Stimulated activated naive CD4-positive, alpha-beta T cell treated with Interleukin-2 at 50 U/mL for 16 hours (primary cell): ENCODE measurements at places on chromosomes 12 and 14.

- no peak for DNase-seq
Observed at GRCh38 chr12:26101350-26101734, 23.5 kb downstream of the BHLHE41 start.

- DNase-seq, result no peak
Observed at GRCh38 chr14:43898687-43899086, 608.4 kb downstream of the FSCB start.

DNA sequence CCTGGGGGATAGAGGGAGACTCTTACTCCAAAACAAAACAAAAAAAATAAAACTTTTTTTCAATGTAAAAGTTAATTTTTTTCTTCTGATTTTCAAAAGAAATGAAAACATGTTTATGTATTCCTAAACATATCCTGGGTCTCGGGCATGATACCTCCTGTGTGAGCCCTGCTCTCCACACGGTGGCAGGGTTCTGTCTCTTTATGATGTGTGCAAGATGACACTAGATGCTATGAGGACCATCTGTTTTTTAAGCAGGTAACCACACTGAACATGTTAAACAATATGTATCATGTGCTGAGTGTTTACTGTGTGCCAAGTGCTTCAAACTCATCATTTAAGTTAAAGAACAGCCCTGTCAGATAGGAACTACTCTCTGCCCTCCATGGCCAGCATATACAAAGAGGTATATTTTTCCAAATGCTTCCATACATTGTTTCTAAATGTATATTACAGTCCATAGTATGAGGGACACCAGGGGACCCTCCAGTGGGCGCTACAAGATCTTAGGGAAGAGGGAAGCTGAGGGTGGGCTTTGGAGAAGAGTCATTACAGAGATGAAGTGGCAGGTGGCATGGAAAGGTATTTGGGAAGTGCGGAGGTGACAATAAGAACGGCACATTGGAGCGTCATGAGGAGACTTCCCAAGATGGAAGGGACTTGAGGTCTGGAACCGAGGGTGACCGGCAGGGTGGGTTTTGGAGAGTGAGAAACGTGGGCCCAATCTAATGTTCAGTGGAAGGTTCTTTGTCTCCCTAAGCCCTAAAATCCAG, 28.5 kb downstream of the FOS start:
- DNase-seq, result peak; percentile 1

DNA sequence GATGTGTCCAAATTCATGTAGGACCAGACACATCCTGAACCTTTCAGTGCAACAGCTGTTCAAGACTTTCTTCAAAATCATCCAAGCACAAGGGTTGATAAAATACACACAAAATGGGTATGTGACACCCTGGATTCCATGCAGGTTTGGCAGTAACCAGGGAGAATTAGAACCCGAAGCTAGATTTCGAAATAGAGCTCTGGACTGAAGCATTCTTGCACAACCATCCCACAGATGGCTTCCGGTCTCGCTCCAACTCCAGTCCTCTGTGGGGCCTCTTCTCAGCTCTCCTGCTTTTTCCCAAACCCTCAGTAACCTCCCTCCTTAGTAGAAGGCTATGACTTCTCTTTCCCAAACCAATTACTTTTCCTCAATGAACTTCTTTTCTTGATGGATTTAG, 171.3 kb downstream of the TTC7B start:
- DNase-seq, result no peak

DNA sequence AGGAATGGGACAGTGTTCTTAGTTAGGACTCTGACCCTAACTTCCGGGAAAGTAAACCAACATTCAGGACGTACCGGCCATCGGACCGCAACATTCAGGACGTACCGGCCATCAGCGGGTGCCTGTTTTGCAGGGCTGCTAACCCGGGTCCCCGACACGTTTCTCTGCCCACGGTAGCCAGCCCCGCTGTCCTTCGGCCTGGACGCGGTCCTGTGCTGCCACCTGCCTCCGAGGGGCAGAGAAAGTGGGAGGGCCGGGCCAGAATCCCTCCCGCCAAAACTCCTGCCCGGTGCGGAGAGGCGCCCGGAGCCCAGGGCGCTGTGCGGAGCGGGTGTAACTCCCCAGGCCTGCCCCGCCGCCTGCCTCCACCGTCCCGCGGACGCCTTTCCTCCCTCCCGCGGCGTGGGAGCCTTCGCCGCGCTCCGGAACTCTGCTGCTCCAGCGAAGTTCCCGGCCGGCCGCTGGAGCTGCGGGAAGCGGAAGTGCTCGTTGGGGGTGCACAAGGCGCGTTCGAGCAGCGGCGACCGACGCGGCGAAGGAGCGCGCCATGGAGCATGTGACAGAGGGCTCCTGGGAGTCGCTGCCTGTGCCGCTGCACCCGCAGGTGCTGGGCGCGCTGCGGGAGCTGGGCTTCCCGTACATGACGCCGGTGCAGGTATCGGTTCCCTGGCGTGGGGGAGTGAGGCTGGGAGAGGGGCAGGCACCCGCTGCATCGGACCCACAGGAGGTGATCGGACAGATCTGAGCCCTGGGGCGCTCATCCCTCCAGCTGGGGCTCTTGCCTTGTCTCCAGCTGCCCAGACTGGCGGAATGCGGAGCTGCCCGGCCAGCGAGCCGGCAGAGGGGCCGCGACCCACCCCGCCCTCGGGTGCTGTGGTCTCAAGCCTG, at the start of gene DDX55:
TSS of gene DDX55 (plus strand) at position 498 of the 888 bp plus-strand sequence. CDS start at position 548, 50 bp downstream.
- peak; percentile 79 for DNase-seq

GRCh38 chr12:79673354-79673753, 17.4 kb downstream of the PAWR start:
- no peak for DNase-seq

- no peak for DNase-seq
Observed at GRCh38 chr14:25239170-25239569, 189.2 kb upstream of the STXBP6 start.

GRCh38 chr12:16603260-16603915, 2.6 kb downstream of the LMO3 start:
- no peak for DNase-seq

GRCh38 chr12:107514887-107515445, 170.6 kb upstream of the PWP1 start:
- DNase-seq, result no peak

GRCh38 chr12:79482323-79482722, 208.4 kb downstream of the PAWR start:
- no peak for DNase-seq

DNA sequence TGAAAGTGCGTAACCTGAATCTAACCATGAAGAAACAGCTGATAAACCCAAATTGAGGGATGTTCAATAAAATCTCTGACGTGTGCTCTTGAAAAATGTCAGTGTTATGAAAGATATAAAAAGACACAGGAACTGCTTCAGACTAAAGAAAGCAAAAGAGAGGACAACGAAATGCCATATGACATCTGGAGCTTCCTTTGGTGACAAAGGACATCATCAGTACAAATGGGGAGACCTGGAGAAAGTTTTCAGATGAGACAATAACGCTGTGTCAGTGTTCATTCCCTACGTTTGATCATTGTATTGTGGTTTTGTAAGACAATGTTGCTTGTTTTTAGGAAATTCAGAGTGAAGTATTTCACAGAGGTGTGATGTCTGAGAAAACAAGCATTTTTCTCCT, 125.9 kb upstream of the MAP1LC3B2 start:
- DNase-seq, result no peak

DNA sequence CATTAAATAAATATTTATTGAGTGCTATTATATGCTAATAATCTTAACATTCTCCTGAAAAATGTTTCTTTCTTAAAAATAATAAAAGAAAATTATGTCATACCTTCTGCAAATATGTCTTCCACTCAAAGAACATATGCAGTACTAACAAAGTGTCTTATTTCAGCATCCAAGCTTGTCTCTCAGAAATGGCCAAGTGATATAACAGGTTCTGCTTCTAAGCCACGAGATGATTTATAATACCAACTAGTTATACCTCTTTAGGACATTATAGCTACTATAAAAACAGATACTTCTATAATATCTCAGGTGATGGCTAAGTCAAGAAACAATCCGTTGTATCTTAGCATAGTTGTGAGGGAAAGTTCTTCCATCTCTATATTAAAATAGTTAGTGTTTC, 128.1 kb upstream of the ARID2 start:
- no peak for DNase-seq

GRCh38 chr14:96893966-96894622, 96.9 kb downstream of the VRK1 start:
- no peak for DNase-seq

GRCh38 chr12:109797905-109798669, 35.1 kb downstream of the TRPV4 start:
- DNase-seq, result no peak

- no peak for DNase-seq
Observed at GRCh38 chr12:40648519-40648918, 43.7 kb upstream of the CNTN1 start.

GRCh38 chr14:24974591-24975374, 75.2 kb downstream of the STXBP6 start:
- no peak for DNase-seq

- DNase-seq, result no peak
Observed at GRCh38 chr12:82047446-82047845, 288.3 kb upstream of the PPFIA2 start.

DNA sequence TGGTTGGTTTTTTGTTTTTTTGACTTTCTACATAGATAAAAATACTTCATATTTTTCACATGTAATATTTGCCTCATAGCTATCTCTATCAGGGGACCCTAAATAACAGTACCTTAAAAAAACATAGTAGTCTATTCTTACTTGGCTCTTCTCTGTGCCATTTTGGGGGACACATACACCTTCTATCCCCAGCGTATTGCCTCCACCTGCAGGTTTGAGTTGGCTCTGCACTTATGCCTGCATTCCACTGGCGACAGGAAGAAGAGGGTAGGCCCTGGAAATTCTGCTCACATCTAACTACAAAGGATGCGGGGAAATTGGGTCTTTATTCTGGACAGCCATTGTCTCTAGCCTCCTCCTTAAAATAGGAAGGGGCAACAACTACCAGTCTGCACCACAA, 13.8 kb upstream of the IFI27L2 start:
- no peak for DNase-seq

GRCh38 chr12:45259675-45260074, 43.8 kb downstream of the ANO6 start:
- DNase-seq, result no peak
